ENCODE measurements at places on chromosomes 4 and X.

GRCh38 chr4:188551156-188551555, 411.9 kb downstream of the TRIML1 start:
- no peak for DNase-seq

GRCh38 chr4:109434007-109434971, 674 bp downstream of the SEC24B start:
- DNase-seq: peak; percentile 17

- no peak for DNase-seq
Measured at GRCh38 chr4:155679343-155679742, 12.7 kb downstream of the GUCY1A1 start.

DNA sequence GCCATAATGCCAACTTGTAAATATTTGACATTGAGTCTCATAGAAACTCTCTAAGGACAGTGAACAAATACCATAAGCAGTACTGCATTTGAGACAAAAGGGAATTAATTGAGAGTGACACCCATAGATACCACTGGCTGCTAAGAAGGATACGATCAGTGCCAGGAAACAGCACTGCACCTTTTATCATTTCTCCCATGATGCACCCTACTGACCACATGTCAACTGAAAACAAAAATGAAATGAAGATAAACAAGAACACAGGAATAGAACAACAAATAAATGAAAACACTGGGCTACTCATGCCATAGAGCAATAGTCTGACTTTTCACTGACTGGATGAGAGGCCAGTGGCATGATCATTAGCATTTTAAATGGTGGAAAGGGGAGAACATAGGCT, 270.8 kb downstream of the MAPK10 start:
- no peak for DNase-seq

DNA sequence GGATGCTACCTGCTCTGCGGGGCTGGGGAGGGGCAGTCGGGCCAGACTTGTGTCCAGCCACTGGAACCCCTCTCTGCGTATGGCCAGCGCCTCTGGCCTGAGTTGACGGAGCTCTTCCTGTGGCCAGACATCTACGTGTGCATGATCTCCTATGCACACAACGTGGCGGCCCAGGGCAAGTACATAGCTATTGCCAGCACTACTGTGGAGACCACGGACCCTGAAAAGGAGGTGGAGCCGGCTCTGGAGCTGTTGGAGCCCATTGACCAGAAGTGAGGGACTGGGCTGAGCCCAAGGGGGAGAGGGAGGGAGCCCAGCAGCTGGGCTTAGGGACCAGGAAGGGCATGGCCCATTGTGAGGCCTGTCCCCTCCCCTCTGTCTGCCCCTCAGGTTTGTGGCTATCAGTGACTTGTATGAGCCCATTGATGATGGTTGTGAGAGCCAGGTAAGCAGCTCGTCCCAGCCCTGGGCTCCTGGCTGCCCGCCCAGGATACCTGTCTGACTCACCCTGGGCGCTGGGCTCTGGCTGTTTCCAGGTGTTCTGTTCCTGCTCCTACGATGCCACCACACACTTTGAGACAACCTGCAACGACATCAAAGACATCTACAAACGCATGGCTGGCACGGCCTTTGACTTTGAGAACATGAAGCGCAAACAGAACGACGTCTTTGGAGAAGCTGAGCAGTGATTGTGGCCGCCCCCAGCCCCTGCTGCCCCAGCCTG, 1.8 kb upstream of the FAM50A start:
- DNase-seq: no peak

Data from CD4-positive, alpha-beta T cell treated with Interleukin-4 for 1 hour (primary cell).